Pulmonary artery endothelial cell (primary cell): ENCODE measurements at places on chromosomes 4 and X. TPM values are rescaled to one million over a fixed set of nuclear protein-coding genes. Genes with fewer than 3 reads are reported as not detected.

DNA sequence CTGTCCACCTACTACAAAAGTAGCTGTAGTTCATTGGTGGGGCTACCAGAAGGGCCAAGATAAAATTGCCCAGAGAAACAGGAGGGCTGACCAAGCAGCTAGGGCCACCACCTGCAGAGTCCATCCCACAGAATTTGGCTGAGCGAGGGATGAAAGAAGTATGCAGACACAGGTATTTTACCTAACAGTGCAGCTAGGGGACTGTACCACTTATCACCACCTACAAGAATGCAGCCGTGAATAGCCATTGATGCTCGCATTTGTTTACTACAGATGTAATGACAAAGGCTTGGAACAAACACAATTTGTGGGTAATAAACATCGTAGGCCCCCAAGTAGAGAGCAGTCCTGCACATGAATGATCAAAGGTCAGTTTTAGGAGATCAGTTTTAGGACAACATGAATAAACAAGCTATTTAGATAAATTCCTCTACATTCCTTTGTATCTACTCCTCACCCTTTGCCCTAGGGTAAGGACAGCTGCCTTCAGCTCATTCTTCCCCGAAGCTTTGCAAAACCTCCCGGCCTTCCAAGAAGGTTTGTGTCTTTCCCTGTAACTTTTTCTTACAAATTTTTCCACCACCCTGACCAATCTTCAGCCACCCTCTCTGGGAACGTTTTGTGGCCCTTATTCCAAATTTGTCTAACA, 49.5 kb downstream of the ZNF718 start:
- no peak for DNase-seq

GRCh38 chr4:89307446-89308160, at the start of gene GPRIN3:
TSS of gene GPRIN3 (minus strand) at chr4:89307800. CDS start at chr4:89250110, 57,690 bp downstream.
- DNase-seq, result peak; percentile 3

- DNase-seq, result peak; percentile 86
These were observed 200.4 kb downstream of the PTTG2 start for GRCh38 chr4:38160487-38161207.

- no peak for DNase-seq
These were observed 50.1 kb downstream of the FBXW7 start for GRCh38 chr4:152485726-152486276.

DNA sequence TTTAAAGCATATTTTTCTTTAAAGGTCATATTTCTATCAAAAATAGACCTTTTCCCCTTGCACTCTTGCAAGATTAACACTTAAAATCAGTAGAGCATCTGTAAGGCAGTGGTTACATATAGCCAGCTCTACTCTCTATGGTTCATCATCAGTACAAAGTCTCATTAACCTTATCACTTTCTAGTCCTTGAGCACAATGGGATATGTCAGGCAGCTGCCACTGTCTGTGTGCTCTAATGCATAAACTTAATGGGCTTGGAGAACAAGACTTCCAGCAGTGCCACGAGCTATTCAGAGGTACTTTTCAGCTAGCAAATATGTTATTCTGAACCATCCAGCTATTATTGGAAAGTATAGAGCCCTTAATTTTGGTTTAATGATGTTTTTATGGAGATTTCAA, 393.7 kb downstream of the GASK1B start:
- no peak for DNase-seq

- no peak for DNase-seq
These were observed 79.7 kb upstream of the PRSS48 start for GRCh38 chr4:151197247-151197646.

GRCh38 chr4:3083732-3084131, 9.3 kb downstream of the HTT start:
- no peak for DNase-seq

DNA sequence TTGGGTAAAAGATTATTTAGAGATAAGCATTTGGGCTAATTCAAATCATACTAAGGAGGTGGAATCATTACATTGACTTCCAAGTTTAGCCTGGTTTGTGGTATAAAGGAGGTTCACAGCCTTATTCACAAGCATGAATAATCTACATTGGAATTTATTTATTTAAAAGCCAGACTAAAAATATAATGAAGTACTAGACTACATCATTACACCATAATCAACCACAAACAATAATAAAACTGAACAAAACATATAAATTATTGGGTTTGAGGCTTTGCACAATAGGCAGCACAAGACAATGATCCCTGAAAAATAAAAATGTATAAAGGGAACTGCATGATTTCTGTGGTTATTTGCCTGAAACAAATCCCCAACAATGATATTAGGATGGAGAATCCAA, 314.0 kb downstream of the GBA3 start:
- no peak for DNase-seq

GRCh38 chrX:85836868-85837267, 210.5 kb downstream of the CHM start:
- DNase-seq, result no peak

GRCh38 chr4:13325744-13326143, 158.4 kb downstream of the RAB28 start:
- no peak for DNase-seq

- no peak for DNase-seq
These were observed 71.0 kb downstream of the IRF2 start for GRCh38 chr4:184403384-184403781.

GRCh38 chr4:156053174-156053573, 99.5 kb upstream of the CTSO start:
- DNase-seq, result no peak

- no peak for DNase-seq
These were observed 209.5 kb downstream of the PCDH7 start for GRCh38 chr4:30929649-30930048.

DNA sequence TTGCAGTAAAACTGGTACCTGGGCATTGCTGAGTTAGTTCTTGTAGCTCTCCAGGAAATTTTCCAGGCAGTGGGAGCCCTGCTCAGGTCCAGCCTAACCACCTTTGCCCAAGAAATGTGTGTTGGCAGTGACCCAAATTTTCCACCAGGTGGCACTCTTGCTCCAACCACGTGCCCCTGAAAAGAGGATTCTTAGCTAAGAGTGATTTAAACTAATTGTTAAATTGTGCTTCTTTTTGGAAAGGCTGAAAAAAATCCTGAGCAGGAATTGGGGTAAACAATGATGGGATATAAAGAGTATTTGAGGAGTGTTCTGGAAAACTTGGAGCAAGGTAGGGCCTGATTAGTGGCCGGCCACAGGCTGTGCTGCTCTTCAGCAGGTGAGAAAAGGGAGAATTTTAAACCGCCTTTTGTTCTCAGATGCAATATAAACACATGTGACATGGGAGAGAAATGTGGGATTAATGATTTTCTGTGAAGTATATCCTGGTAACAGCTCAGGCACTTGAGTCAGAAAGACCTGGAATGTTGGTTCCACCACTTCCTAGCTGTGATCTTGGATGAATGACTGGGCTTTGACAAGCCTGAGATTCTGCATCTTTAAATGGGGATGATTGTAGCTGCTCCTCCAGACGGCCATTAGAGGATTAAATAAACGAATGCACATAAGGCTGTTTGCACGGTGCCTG, 219.6 kb downstream of the PTTG2 start:
- DNase-seq, result peak; percentile 39

GRCh38 chrX:14672611-14673172, 143.4 kb downstream of the GLRA2 start:
- no peak for DNase-seq

- no peak for DNase-seq
These were observed 129.9 kb downstream of the TET2 start for GRCh38 chr4:105276361-105277104.

Gene UCHL1
- 252 and 407 TPM in 2 replicates for total RNA-seq

Gene HSFX4
- not detected in 2 replicates for total RNA-seq

Gene TMSB15B
- 3.9 and 5.9 TPM in 2 replicates for total RNA-seq

Gene LINC00632
- 0.46 and 0.59 TPM in 2 replicates for total RNA-seq

Gene PAGE2
- total RNA-seq, result not detected in 2 replicates

Gene TASL
- total RNA-seq, result not detected in 2 replicates
